ENCODE measurements at places on chromosomes 5 and 9.

GRCh38 chr5:95281226-95281625, 3.7 kb downstream of the MCTP1 start:
- DNase-seq = no peak

- no peak for DNase-seq
These were observed 129.7 kb upstream of the RAD23B start for GRCh38 chr9:107153336-107153735.

DNA sequence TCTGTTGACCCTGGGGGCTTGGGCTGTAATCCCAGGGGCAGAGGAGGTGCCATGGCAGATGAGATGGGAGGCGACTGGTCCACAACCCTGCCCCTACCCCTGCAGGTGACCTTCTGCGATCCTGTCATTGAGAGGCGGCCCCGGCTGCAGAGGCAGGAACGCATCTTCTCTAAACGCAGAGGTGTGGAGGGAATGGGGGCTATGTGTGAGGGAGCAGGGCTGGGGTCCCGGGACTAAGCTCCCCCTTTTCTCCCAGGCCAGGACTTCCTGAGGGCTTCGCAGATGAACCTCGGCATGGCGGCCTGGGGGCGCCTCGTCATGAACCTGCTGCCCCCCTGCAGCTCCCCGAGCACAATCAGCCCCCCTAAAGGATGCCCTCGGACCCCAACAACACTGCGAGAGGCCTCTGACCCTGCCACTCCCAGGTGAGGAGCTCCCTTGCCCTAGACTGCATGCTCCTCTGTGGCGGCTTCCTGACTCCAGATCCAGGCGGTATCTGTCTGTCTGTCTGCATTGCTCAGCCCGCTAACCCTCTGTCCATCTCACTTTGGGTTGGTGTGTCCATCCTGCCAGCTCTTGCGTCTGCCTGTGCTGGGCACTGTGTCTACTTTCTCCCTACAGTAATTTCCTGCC, 9.9 kb downstream of the ZDHHC12 start:
- no peak for DNase-seq

GRCh38 chr5:175772747-175773533, 98.4 kb upstream of the CPLX2 start:
- DNase-seq = no peak

- no peak for DNase-seq
These were observed 135.9 kb upstream of the WWC1 start for GRCh38 chr5:168155585-168155984.

DNA sequence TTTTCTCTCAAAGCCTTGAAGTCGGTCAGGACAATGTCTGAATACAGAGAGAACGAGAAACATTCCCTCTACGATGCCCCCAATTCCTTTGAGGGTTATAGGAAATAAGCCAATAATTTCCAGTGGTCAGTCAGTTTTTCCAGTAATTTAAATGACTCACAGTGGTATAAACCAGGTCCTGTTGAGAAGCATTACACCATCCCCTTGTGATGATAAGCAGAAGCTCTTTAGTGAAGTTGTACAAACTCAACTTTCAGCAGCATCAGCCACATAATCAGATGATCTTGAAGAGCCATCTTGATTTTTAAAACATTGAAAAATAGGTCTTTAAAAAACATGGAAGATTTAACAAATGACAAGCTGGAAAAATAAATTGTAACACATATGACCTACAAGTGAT, 173.9 kb upstream of the ZNF462 start:
- DNase-seq = no peak

DNA sequence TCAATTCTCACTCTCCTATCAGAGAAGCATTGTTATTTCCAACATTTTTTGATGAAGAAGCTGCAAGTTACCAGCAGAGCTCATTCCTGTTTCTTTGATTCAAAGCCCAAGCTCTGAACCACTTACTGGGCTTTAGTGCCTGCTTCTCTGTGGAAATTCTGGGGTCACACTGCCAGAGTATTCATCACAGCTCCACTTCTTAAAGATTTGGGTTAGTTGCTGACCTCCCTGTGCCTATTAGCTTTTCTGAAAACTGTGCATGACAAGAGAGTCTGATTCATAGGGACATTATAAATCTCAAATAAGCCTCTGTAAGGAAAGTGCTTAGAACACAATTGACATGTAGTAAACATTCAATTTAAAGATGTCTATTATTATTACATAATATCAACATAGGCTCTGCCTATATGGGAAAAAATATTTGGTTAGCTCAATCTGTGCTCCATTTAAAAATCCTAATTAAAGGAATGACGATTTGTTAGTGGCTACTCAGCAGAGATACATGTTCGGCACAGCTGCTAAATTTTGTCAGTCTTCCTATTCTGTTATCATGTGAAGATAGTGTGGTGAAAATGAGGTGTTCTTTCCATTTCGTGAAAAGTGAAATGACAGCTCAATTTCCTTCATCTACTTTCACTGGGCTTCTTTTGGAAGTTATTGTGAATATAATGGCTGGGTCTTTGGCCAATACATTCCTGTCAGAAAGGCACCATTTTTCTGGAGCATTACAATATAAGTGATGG, 293.0 kb downstream of the KCTD16 start:
- DNase-seq = no peak

GRCh38 chr9:135887021-135887507, 20.3 kb downstream of the CAMSAP1 start:
- DNase-seq = no peak

DNA sequence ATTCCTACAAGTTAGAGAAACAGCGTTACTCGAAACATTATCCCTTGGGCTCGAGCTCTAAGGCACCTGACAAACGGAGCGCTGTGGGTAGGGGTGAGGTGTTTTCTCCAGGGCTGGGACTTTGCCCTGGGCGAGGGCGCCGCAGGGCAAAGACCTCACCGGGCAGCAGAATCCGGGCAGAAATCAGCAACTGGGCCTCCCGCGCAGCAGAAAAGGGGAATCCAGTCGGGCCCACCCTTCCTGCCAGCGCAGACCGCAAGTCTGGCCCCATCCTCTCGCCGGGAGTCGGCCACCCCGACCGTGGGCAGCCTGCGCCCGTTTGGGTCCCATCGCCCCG, 430 bp upstream of the MSH3 start:
- DNase-seq = no peak

- no peak for DNase-seq
These were observed 21.0 kb downstream of the DHX29 start for GRCh38 chr5:55286411-55286933.

- no peak for DNase-seq
These were observed 4.5 kb downstream of the LMX1B start for GRCh38 chr9:126618190-126618584.

GRCh38 chr5:150075233-150075632, 11.1 kb downstream of the CSF1R start:
- DNase-seq = no peak

GRCh38 chr9:88498880-88499279, 36.1 kb upstream of the NXNL2 start:
- DNase-seq = no peak

GRCh38 chr5:14464096-14464495, 117.5 kb upstream of the OTULINL start:
- DNase-seq = no peak

GRCh38 chr5:172199446-172199845, 5.5 kb downstream of the EFCAB9 start:
- no peak for DNase-seq
